ENCODE measurements at places on chromosomes 7 and 10. TPM values are rescaled to one million over a fixed set of nuclear protein-coding genes. Genes with fewer than 3 reads are reported as not detected.

DNA sequence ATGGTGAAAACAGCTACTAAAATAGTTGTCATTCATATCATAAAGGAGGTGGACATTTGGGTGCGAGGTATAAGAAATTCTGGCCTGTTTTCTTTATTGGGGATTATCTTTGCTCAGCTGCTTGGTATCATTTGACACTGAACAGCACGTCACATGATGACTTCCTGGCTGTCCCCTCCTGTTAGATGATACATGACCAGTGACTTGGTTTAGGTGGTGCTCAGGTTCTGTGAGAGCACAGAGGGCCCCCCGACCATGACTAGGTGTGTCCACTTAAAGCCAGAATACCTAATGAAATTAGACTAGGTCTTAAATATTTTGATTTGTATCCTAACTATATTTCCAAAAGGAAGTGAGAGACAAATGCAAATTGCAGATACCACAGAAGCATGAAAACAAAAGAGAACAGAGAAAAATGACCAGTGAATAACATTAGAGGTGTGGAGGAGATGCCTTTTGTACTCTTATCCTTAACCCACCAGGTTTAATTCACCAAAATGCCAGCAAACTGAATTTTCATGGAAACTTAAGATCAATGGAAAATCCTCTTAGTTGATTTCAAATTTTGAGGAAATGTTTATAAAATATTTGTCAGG lies 50.6 kb upstream of the GJD4 start:
- no peak for DNase-seq

DNA sequence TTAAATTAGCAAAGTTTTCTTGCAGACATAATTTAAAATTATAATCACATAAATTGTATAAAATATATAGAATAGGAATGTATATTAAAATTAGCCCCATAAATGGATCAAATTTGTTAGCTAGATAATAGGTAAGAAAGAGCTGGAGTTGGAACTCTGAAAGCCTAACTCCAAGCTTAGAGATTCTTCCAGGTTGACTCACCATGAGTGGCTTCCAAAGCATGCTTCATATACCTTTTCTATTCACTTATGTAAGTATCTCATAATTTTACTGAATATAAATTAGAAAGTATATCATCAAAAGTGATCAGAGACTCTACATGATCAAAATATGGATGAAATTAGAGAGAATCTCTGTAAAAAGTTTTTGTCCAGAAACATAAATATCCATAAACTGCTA lies 320.7 kb upstream of the MAGI2 start:
- no peak for DNase-seq

KCNH2 gene
- not detected for total RNA-seq

UPK3B gene
- 0.88 TPM for total RNA-seq

TAC1 gene
- total RNA-seq: not detected

DNA sequence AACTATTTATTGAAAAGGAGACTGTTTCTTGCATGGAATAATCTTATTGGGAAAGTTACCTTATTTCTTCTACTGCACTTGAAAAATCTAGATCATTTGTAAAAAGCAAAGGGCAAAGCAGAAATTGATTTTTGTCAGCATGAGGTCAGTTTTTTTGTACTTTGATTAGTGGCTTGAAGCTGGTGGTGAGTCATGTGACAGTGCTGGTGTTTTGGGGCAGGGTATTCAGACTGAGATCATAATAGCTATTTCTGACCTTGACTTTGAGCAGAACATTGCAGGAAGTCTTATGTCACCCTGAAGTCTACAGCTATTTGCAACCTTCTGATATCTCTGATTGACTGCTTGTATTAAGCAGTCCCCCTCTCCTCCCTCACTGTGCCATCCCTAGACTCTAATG lies 66.3 kb upstream of the SORCS3 start:
- no peak for DNase-seq

ABCB1 gene
- not detected for total RNA-seq

DNA sequence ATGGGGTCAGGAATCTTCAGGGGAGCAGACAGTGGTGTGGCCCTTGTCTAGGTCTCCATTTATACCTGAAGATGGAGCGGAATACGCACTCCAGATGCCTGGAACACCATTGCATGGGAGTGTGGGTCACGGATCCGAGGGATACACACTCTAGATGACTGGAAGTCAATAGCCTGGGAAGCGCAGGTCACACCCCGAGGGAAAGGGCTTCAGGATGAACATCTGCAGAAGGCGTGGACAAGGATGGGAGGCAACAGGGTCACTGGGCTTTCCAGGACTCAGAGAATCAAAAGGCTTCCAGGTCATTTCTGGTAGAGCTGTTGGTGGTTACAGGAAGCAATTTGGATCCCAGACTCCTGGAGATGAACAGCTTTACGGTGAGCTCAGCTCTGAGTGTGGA lies 382.2 kb upstream of the KLF6 start:
- DNase-seq: no peak

- no peak for DNase-seq
These were observed 15.5 kb downstream of the AMPH start for GRCh38 chr7:38615665-38616064.

DNA sequence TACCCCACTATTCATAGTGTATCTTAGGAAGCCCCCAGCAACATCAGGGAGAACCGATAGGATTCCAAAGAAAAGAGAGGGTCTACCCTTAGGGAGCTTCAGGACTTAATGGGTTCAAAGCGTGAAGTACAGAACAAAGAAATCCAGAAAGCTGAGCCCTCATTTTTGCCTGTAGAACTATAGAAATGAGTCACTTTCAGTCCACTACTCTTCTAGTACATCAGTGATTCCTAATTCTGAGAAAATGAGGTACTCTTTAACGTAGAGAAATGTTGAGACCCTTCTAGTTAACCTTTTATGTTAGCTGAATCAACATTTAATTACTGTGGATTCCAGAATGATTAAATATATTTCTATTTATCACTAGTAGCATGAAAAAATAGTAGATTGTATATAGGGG lies 1.8 kb downstream of the TDRD1 start:
- DNase-seq: no peak

CASP2 gene
- total RNA-seq: 7.6 TPM
